ENCODE measurements at places on chromosomes 6 and 20. TPM values are rescaled to one million over a fixed set of nuclear protein-coding genes. Genes with fewer than 3 reads are reported as not detected.

Gene BPIFB4
- not detected for polyA plus RNA-seq

Gene HLA-DQA1
- polyA plus RNA-seq = 3.7 TPM

Gene TEAD3
- 64.4 TPM for polyA plus RNA-seq

Gene AGER
- polyA plus RNA-seq = 10.8 TPM

Gene FERMT1
- 3.8 TPM for polyA plus RNA-seq

Gene STK35
- 21.1 TPM for polyA plus RNA-seq
